Jurkat, Clone E6-1 (cell line): ENCODE measurements at places on chromosomes 12 and 14.

DNA sequence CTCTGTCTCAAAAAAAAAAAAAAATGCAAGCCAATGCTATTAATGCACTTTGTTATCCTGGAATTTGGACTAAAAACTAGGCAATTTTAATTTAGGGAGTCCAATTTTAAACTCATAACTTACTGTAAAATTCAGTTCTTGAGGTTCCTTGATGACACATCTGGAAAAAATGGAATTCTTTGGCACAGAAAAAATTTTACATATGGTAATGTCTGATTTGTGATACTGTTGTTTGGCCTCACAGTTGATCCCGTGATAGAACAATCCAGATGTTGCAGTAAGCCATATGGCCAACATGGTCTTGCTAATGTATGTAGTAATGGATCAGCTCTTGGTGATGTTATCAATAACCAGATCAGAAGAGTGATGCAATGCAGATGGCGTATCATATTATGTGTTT lies 1089.8 kb downstream of the FLRT2 start:
- no peak for DNase-seq

- peak; percentile 42 for DNase-seq
These were observed 38.0 kb downstream of the PTGER2 start for GRCh38 chr14:52352061-52352491.

DNA sequence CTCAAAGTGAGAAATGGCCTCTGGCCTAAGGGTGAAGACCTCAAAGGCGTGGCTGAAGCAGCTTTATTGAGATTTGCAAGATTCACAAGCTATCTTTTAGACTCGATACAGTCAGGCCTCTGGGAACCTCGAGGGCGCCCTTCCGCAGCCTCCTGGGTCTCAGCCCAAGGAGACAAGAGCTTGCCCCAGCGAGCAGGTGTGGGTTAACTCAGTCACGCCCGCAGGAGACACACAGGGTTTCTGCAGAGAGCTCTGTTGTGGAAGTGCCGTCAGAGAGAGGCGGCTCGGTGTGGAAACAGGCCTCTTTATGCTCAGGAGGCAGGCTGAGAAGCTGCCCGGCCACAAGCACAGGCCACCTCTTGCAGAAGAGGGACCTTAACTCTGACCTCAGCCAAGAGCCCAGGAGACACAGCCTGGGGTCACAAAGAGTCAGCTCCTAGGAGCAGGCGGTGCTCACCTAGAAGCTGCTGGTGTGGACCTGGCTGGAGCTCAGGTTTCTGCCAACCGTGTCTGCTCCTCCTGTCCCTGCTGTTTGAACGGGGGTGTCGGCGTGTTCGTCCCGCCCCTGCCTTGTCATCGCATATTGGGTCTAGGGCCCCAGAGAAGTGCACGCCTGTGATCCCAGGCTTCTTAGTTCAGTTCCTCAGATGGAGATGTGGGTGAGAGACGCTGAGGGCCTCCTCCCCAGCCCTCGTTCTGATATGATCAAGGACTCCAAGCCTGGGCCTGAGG lies 42.1 kb upstream of the FBRSL1 start:
- no peak for DNase-seq

DNA sequence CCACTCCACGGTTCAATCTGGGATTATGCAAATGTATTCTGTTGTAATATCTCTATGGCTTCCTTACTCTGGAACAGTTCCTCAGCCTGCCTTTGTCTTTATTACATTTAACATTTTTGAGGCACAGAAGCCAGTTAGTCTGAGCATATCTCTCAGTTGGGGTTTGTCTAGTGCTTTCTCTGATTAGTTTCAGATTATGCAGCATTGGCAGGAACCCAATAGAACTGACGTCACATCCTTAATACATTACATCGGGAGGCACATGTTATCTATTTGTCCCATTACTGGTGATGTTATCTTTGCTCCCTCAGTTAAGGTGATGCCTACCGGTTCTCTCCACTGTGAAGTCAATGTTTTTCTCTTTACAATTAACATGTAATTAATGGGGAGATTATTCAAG lies 62.4 kb downstream of the PPM1A start:
- peak; percentile 59 for DNase-seq

DNA sequence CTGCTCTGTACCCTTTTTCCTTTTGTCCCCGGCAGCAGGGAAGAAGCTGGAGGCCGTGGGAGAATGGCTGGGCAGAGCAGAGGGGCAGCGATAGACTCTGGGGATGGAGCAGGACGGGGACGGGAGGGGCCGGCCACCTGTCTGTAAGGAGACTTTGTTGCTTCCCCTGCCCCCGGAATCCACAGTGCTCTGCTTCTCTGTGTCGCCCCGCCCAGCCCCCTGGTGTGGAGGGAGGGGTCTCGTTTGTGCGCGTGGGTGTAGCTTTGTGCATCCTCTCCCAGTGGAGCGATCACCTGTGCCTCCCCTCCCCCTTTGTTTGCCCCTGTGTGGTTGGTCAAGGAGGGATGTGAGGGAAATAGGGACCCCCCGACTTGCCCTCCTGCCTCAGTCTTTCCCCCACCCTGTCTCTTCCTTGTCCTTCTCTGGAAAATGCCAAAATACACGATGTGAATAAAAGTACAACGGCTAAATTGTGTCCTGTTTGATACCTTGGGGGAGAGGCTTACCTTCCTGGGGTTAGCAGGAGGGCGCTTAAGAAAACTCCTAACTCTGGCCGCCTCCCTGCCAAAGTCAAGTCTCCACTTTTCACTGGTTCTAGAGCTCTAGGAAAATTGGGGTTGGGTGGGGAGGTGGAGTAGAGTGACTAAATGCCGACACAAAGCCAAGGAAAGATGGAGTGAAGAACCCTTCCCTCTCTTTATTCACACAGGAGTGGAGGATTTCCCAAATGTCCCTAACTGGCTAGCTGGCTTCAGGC lies 990 bp upstream of the TPI1 start:
- DNase-seq, result no peak

DNA sequence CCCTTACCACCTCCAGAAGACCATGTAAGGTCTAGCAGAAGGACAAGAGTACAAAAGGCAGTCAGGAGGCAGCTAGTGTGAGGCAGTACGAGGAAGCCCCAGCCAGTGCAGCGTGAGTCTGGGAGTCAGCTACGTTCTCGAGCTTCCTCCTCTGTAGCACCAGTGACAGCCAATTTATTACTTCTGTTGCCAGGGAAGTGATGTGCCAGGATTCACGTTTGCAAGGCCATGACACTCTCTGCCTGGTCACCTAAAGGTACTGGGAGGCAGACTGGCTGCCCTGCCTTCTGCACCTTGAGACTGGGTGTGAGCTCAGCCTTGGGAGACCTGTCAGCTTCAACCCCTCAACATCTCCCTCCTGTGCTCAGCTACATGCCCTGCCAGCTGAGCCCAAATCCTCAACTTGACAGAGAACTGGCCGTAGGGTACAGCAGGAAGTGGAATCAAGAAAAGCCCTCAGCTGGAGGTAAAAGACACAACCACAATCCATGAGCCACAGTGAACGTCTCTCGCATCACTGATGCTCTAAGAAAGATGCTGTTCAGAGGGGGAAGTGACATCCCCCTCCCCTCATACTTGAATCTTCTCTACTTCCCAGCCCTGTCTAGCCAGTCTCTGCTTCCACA lies 182.5 kb upstream of the RGS6 start:
- DNase-seq, result peak; percentile 27

DNA sequence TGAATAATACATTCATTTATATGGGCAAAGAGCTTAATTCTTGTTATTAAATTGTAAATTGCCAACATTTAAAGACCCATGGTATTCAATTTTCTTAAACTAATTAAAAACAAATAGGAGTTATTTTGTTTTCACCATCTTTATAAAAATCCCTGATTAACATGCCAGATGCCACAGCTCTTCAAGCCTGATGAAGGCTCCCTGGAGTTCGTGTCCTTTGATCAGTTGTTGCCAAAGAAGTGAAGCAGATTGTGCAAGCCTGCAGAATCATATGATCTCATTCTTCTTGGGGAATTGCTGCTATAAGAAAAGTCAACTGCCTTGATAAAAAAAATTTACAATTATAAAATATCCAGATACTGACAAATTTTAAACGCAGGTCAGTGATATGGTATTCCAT lies 288.3 kb upstream of the PPFIA2 start:
- DNase-seq, result no peak

- DNase-seq, result no peak
These were observed 213.4 kb upstream of the G2E3 start for GRCh38 chr14:30345511-30345910.

- DNase-seq, result no peak
These were observed 224.1 kb downstream of the BTG1 start for GRCh38 chr12:91921555-91921954.

GRCh38 chr12:44464180-44464579 lies 411.9 kb downstream of the NELL2 start:
- DNase-seq, result no peak

DNA sequence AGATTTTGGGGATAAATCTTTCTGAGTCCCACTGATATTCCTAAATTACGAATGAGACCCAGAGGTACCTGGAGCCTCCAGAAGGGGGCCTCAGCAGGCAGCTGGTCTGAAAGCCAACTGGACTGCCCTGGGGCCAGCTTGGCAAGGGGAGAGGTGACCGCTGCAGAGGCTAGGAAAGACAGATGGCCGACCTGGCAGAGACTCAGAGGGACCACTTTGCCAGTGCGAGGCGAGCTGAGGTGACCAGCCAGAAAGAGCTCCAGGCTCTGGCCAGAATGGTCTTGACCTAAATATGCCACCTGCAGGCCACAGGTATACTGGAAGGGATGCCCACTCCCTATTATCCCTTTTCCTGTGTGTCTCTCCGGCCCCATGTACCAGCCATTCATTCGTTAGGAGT lies 256.8 kb upstream of the GARIN6 start:
- no peak for DNase-seq

DNA sequence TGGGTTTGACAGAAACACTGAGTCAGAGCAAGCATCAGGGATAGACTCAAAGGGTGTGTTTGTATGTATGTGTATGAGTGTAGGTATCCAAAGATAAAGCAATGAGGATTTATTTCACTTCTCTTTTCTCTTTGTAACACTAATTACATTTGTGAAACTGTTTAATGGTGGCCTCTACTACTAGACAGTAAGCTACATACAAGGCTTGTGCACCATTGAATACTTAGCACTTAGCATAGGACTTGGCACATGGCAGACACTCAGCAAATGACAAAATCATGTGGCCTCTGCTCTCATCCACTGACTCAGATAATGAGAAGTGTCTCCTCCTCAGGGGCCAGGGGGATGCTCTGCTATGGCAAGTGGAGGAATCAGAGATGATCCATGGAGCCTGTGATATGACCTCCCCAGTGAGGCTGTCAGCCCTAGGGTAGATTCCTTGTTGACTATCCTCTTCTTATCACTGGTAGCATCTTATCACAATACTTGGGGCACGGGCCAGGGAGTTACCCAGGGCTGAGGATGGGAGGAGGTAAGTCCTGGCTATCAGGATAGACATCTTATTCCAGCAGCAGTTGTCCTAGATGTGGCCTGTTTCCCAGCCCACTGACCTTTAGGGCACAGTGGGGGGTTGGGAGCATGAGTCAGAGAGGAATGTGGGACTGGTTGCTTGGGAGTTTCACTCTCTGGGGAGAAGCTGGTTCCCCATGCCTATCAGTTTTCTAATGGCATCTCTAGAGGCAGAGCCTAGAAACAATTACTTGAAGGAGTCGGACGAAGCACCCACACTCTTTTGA lies 71.2 kb upstream of the HOXC13 start:
- no peak for DNase-seq

GRCh38 chr12:55737581-55738122 lies 5.3 kb upstream of the GDF11 start:
- DNase-seq, result no peak

- no peak for DNase-seq
These were observed 9.9 kb upstream of the LYZ start for GRCh38 chr12:69338120-69338859.

DNA sequence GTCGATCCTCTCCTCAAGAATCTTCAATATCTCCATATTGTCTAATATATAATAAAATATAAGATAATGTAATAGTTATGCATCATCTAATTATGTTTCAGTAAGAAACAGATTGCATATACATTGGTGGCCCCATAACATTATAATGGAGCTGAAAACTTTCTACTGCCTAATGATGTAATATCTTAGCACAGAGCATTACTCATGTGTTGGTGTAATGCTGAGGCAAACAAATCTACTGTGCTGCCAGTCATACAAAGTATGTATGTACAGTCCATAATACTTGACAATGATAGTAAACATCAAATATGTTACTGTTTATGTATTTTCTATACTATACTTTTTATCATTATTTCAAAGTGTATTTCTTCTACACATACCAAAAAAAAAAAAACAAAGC lies 128.7 kb downstream of the CPNE8 start:
- no peak for DNase-seq

- no peak for DNase-seq
These were observed 6.2 kb upstream of the DHRS2 start for GRCh38 chr14:23629832-23630396.

- no peak for DNase-seq
These were observed 636 bp downstream of the GOLGA3 start for GRCh38 chr12:132827763-132828703.

DNA sequence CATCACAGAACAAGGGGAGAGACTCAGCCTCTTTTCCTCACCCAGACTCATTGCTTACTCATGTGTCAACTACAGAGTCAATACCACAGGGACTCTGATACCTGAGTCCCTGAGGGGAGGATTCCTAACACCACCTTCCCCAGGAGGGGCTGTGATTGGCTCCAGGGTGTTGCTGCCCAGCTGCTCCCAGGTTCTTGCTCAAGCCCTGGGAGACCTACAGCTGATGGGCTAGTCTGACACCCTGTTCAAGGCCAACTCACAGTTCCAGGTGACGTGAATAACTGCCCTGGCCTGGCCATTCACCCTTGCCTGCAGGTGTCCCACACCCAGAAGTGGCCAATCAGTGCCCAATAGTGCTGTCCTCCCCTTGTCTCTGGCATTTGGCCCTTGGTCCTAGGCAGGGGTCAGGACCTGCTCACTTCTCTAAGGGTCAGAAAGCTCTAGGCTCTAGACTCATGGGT lies 8.6 kb downstream of the SPRYD4 start:
- no peak for DNase-seq

DNA sequence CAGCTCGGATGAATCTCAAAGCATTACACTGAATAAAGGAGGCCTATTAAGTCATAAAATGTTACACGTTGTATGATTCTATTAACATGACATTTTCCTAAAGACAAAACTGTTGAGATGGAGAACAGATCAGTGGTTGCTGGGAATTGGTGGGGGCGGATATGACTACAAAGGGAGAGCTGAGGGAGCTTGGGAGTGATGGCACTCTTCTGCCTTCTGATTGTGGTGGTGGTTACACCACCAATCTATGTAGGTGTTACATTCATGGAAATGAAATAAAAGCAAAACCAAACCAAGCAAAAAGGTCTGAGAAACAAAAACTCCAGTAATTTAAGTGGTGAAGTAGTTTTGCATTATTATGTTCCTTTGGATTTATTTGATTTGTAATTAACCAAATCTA lies 16.4 kb upstream of the EVL start:
- DNase-seq, result no peak

GRCh38 chr14:76465664-76466063 lies 89.7 kb downstream of the ESRRB start:
- no peak for DNase-seq

- DNase-seq, result no peak
These were observed 210.7 kb upstream of the ATP2B1 start for GRCh38 chr12:89919241-89919906.

GRCh38 chr12:26172946-26173552 lies 22.3 kb upstream of the SSPN start:
- DNase-seq, result no peak
